ENCODE measurements at places on chromosomes 11 and 22.

GRCh38 chr11:36763187-36763586, 165.2 kb upstream of the RAG2 start:
- no peak for DNase-seq

- no peak for DNase-seq
These were observed 92.5 kb downstream of the SIK3 start for GRCh38 chr11:117005758-117006157.

DNA sequence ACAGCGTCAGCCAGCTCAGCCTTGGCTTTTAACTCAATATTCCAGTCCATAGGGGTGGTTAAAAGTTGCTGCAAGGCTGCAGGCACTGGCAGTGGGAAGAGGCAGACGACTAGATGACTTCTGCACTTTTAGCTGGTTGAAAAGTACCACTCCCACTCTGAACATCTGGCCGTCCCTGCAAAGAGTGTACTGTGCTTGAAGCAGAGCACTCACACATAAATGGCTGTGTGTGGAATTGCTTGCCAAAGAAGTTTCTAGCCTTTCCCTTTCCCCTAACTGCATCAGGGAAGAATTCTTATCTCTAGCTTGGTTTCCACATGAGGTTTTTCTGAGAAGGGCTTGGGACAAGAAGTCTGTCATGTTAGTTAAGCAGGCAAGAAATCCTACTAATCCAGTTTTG, 5.1 kb upstream of the PHLDB1 start:
- DNase-seq, result no peak

GRCh38 chr11:124732230-124732629, 7.5 kb upstream of the NRGN start:
- DNase-seq, result no peak

DNA sequence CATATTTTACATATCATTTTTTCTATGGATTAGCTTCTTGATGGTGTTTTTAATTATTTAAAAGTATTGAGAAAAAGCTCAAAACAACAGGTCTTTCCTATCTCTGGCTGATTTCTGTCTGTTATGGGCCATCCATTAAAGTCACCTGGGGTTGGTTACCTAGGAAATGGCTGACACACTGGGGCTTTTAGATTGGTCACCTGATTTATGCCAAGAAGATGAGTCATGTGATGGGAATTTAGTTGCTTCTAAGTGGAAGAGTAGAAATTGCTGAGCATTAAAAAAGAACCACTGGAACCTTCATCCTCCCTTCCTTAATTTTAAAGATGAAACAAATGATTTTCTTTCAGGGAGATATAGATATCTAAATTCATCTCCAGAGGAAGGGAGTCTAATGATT, 48.8 kb upstream of the LARGE1 start:
- no peak for DNase-seq

GRCh38 chr11:117885777-117886176, 9.3 kb upstream of the FXYD6 start:
- DNase-seq, result no peak

- DNase-seq, result no peak
These were observed 16.8 kb downstream of the LRRC32 start for GRCh38 chr11:76653674-76654284.

GRCh38 chr11:69397732-69398131, 83.7 kb upstream of the LINC01488 start:
- no peak for DNase-seq

DNA sequence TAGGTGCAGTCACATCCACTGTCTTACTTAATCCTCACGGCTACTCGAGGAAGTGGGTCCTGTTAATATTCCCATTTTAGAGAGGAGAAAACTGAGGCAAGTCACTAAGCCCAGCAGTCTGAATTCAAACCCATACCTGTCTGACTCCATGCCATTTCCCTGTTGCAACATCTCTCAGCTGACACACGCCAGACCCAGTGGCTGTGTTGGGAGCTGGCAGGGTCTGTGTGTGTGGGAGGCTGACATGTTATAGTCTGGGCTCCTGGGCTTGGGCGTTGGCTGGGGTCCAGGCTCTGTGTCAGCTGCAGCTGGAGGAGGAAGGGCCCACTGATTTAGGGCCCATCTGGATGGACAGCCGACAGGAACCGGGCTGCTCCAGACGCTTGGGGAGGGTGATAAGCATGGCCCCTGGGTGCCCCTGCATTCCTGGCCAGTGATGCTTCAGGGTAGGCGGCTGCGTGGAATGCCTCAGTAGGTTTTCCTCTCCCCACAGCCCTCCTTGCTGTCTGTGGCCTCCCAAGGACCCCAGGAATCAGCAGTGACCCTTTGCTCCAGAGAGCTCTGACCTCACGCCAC, 562.5 kb downstream of the MN1 start:
- no peak for DNase-seq

- no peak for DNase-seq
These were observed 43.4 kb upstream of the GLYAT start for GRCh38 chr11:58775066-58775708.

- no peak for DNase-seq
These were observed 124.0 kb downstream of the ME3 start for GRCh38 chr11:86548271-86548917.

DNA sequence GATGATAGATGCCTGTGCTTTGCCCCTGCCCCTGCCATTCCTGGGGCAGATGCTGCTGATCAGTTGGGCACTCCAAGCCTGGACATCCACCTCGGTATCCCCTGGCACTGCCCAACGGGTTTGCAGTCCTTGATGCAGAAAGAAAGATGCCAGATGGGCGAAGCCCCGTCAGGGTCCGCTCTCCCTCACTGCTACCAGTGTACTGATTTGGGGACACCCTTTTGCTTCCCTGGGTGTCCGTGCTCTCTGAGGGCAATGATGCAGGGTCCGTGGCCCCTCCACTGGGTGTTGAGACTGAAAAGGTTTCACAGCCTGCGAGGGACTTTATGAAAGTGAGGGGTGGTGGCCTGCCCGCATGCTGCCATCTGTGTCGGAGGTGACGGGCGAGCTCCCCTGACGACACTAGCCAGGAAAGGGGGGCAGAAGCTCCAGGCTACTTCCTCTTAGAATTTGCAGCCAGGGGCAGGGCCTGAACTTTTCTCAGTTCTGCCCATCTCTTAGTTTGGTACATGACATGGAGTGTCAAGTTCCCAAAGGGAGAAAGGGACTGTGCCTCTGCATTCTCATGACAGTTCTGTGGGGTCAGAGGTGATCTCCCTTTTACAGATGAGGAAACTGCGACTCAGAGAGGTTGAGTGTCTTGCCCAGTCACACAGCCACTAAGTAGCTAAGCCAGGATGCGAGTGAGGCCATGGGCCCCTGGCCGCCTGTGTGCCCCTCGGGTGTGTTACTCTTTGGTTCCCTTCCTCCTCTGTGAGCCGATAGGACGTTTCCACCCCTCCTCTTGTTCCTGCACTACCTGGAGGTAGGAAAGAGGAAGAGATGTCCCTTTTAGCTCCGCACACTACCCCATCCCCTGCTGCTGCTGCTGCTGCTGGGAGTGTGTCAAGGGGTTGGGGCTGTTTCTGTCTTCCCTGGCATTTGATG, 96.6 kb downstream of the BCR start:
- DNase-seq, result no peak

DNA sequence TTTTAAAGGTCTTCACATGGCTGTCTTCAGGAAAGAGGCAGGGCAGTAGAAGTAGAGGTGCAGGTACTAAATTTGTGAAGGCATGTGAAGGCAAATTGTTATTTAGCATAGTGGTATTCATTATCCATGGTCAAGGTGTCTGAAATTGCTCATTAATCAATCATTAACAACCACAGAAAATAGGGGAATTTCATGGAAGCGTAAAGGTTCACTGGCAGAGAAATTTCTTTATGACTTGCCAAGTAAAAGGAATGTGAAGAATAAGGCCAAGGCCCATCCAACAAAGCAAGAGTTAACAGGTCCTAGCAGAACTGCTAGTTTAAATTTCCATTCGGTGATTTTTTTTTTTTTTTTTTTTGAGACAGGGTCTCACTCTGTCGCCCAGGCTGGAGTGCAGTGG, 59.0 kb downstream of the RSF1 start:
- no peak for DNase-seq

DNA sequence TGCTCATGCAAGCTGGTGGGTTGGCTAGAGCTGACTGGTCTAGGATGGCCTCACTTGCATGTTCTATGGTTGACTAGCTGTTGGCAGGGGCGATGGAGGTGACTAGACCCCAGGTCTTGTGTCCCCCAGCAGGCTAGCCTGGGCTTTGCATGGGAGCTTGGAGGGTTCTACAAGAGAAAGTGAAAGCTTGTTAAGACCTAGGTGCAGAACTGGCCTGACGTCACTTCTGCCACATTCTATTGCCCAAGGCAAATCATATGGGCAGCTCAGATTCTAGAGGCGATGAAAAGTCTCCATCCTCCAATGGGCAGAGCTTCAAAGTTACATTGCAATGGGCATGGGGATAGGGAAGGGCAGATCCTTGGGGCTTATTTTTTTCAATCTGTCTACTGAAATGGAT, 170.9 kb downstream of the MIAT start:
- DNase-seq, result no peak

- DNase-seq, result no peak
These were observed 24.3 kb downstream of the KCNQ1OT1 start for GRCh38 chr11:2675540-2675939.

GRCh38 chr11:120001178-120002090, 136.5 kb downstream of the TRIM29 start:
- no peak for DNase-seq

DNA sequence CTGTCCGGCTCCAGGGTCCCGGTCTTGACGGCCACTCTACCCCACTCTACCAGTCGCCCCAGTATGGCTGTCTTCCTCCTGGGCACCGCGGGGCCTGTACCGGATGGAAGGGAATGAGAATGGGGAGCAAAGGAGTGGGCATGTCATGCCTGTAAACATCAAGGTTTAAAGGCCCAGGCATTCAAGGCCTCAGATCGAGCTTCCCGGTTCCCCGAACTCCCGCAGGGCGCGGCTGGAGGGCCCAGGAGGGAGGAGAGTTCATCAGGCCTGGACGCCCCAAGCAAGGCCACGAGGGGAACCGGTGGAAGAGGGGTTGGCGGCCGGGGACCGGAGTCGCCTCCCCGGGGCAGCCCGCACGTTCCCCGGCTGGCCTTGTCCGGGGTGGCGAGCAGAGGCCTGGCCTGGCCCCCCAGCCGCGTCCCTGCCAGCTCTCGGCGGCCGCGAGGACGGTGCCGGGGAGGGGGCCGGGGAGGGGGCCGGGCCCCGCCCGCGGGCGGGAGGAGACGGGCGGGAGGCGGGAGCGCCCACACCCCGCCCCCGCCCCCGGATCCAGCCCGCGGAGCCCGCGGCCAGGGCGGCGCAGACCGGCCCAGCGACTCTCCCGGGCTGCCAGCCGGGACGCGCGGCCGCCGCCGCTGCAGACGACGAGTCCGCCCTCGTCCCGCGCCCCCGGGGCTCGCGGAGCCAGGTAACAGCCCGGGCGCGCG, at the start of gene CDC42EP1:
Gene CDC42EP1, plus strand, starts transcription at position 580 of the 707 bp plus-strand sequence. CDS start 5,870 bp downstream, outside the sequence.
- no peak for DNase-seq

GRCh38 chr11:132438418-132438817, 1068.0 kb downstream of the NTM start:
- DNase-seq, result no peak

- no peak for DNase-seq
These were observed 150.1 kb downstream of the TENM4 start for GRCh38 chr11:79290761-79291160.

DNA sequence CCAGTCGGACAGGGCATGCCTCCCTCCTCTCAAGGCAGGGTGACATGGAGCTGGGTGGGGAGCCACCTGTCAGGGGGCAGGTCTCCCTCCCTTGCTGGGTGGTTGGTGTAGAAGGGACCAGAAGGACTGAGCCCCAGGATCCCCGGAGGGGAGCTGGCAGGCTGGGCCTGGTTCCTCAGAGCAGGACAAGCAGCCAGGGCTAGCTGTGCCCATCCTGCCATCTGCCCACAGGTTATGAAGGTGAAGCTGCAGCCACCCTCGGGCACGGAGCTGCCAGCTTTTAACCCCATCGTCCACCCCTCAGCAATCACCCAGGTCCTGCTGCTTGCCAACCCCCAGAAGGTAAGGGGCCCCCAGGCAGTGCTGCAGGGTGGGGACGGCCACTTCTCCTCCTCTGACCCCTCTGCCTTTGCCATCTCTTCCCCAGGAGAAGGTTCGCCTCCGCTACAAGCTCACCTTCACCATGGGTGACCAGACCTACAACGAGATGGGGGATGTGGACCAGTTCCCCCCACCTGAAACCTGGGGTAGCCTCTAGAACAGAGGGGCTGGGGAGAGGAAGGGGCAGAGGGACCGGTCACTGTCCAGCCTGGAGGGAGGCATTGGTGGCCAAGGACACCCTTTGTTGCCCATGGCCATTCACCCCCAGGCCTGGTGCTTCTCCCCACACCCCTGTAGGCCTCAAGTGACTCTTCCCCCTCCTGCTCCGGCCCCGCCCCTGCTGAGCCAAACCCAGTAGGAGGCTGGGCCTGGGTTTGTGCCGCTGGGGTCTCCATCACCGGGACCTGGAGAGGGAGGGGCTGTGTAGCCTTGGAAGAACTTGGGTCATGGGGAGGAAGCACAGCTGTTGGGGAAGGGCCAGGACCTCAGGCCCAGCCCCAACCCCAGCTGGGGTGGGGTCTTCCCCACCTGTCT, 7.0 kb upstream of the SH3BP1 start:
- no peak for DNase-seq

GRCh38 chr22:30333707-30334087, 7.0 kb upstream of the TBC1D10A start:
- DNase-seq, result no peak

DNA sequence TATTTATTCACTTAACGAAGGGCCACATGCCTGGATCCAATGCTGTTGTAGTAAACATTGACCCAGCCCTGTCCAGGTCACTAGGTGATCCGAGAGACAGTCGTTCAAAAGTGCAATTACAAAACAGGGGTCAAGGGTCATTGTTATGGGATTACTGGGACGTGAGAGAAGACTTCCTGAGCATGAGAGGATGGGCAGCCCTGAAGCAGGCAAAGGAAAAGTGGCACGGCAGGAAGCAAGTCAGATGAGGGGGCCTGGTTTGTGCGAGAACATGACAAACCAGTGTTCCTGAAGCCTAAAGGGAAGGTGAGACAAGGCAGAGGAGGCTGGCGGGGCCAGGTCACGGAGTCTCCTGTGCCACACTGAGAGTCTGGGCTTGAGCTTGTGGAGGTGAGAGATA, 15.8 kb upstream of the MMP20 start:
- no peak for DNase-seq

GRCh38 chr11:36280531-36280930, 8.7 kb downstream of the COMMD9 start:
- DNase-seq, result no peak

DNA sequence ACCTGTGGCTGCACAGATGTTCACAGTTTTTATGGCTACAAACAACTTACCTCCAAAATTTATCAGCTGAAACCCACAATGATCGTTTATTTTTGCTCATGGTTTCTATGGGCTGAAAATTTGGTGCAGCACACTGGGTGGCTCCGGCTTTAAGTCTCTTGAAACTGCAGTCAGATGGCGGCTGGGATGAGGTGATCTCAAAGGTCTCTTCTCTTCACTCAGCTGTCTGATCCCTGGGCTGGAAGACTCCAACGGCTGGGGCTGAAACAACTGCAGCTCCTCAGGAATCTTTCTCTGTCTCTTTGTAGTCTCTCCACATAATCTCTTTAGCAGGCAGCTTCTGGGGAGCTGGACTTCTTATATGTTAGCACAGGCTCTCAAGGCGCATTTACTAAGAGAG, 117.3 kb upstream of the FAT3 start:
- no peak for DNase-seq

Measured in cortex of kidney (tissue), 1 donor.